ENCODE measurements at places on chromosomes 16 and 17.

DNA sequence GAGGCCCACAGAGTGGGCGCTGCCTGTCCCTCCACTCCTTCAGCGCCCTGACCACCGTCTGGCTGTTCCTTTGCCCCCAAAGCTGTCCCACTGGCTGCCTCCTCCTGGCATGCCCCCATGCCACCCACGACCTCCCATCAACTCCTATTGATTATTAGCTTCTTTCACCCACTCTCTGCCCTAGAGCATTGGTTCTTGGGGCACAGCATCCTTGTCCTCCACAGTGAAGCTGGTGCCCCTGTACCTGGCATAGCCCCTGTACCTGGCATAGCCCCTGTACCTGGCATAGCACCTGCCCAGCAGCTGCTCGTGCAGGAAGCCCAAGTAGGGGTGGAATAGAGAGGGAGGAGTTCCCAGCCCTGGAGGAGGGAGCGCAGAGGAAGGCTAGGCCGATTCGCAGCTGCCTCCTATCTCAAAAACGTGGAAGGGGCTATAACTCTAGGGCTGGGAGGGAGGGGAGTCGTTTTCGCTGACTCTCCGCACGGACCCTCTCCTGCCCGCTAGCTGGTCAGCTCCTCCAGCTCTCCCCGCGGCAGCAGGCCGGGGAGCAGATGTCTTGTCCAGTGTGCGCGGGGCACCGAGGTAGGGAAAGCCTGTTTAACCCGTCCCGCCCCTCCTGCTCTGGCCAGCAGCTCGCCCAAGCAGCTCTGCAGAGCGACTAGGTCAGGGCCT lies 5.7 kb upstream of the ACTG1 start:
- DNase-seq, result no peak

DNA sequence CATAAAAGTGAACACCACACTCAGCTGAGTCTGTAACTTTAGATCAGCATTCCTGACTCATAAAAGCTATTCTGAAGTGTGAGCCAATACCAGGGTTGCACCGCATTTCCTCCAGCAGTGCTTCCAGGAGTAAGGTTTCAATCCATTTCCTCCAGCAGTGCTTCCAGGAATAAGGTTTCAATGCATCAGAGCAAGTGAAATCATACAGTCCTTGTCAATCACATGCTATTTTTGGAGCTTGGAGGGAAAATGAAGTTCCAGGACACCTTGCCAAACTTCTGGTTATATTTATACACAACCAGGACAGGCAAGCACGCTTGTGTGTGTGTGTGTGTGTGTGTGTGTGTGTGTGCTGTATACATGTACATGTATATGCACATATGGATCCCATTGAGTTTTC lies 327.6 kb downstream of the GRIN2A start:
- DNase-seq, result no peak

DNA sequence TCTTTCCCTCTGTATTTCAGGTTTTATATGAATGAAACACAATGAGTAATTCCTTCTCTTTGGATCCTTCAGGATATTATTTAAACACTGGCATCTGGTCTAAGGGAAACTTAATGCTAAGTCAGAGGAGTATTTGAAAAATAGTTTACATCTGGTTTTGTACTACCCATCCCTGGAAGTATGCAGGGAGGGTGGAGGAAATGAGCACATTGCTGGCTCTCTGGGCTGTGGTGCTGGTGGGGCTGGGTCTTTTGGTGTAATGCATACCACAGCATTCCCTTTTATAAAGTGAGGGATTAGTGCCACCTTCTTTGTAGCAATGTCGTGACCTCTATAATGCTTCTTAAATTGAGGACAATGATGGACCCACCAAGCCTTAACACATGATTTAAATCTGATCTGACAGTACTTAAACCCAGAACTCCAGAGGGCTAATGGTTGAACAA lies 105.5 kb upstream of the AXIN2 start:
- no peak for DNase-seq

- DNase-seq, result no peak
Observed at GRCh38 chr17:320139-320538, 32.5 kb downstream of the RPH3AL start.

DNA sequence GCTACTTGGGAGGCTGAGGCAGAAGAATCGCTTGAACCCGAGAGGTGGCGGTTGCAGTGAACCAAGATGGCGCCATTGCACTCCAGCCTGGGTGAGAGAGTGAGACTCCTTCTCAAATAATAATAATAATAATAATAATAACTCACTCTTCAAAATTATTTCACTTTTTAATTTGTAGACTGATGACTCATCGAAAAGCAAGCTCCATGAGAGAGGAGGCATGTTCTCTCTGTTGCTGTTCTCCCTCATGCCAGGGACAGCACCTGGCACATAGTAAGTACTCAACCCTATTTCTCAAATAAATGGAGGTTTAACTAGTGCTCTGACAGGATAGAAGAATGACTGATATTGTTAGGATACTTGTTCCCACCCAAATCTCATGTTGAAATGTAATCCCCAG lies 265.3 kb downstream of the CEP112 start:
- no peak for DNase-seq

DNA sequence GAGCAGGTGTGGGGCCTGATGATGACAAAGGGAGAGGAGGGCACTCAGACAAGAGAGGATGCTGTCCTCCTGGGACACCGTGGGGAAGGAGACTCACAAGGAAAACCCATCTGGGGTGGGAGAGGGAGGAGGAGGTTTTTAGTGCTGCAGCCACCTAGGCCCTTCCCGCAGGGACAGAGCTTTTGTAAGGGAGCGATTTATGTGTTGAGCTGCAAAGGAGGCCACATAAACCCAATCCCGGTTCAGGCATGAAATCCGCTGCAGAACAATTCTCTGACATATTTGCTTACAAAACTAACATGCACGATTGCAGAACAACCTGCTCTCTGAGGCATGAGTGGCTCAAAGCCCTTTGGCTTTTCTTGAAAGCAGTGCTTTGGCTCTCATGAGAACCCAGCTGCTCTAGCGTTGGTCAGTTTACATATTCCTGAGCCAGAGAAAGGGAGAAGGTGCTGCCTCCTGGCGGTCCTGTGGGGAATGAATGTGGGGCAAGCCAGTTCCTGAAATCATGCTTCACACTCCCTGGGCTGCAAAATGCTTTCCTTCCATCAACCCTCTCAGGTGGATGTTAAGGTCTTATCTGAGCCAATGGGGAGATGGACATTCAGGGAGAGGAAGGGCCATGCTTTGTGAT lies 122.4 kb upstream of the NLRP1 start:
- peak; percentile 80 for DNase-seq

- DNase-seq, result no peak
Observed at GRCh38 chr16:11359370-11359769, 14.1 kb downstream of the RMI2 start.

GRCh38 chr17:28317099-28317965 lies 1.7 kb upstream of the TMEM97 start:
- DNase-seq, result no peak

GRCh38 chr17:17098551-17099179 lies 56.4 kb downstream of the MPRIP start:
- DNase-seq, result no peak

- no peak for DNase-seq
Observed at GRCh38 chr16:72997141-72997542, 50.8 kb downstream of the ZFHX3 start.

DNA sequence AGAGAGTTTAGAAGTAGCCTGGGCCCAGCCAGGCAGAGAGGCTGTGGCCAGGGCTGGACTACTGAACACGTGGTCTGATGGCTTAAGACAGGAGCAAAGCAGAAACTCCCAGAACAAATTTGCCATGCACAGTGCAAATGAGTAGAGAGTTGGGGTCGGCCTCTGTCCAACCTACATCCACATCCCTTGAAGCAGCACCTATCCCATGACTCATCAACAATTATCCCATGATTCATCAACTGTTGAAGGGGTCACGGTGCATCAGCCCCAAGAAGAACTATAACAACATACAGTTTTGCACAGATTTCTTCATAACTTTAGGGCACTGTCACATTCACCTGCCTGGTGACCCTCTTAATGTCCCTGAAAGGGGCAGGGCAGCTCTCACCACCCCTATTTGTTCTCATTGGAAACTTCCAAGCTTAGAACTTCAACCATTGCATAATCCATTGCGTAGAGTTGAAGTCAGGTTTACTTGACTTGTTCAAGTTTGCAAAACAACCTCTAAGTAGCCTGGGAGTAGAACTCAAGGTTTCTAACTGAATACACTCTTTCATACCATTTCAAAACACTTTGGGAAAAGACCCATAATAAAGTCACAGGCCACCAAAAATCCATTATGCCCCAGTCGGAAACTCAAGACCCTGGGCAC lies 235.2 kb upstream of the CDH5 start:
- no peak for DNase-seq

DNA sequence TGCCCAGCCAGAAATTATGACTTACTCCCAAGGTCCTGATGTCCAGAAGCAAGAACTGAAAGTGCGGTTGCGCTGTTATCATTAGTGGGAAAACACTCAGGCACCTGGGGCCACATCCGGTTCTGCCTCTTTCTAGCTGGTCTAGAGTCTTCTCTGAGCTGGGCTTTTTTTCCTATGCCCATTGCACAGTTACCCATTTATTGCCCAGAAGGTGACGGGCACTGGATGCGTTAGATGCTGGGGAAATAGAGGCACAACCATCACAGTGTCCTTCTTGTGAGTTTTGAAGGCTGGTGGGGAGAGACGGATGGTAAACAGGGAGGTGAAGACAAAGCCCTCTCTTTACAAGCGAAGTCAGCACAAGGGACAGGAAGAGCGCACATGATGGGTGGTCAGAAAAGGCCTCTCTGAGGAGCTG lies 37.7 kb downstream of the PLCG2 start:
- DNase-seq, result no peak

- DNase-seq, result peak; percentile 96
Observed at GRCh38 chr17:72661116-72661944, 431.2 kb downstream of the SLC39A11 start.

DNA sequence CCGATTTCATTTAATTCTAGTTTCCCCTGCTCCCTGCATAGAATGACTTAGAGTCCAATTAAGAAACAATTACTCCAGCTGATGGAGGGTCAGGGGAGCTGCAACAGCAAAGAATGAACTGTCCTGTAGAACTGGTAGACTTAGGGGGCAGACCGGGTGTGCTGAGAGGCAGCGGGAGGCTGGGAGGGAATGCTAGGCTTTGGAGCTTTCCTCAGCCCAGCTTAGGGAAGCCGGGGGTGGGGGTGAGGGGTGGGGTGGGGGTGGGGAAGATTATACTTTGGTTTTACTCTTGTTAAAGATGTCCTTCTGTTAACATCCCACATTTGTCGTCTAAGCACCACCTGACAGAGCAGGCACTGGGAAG lies 458.6 kb upstream of the ASIC2 start:
- peak; percentile 11 for DNase-seq

GRCh38 chr16:67198238-67198734 lies 645 bp upstream of the ELMO3 start:
- peak; percentile 68 for DNase-seq

DNA sequence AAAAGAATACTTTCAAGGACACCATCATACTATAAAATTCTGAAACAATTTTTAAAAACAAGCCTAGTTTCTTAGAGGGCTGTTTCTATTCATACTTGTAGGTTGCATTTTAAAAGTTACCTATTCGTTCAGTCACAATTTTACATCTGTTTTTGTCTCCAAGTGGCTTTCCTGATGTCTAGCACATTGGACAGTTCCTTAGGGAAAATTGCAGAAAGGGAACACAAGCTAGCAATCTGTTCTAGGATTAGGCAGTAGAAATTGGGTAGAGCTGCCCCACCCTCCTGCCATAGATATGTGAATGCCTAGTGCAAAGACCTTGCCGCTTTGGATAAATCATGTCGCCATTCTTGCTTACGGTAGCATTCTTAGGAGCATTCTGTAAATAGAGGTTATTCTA lies 358.9 kb downstream of the RBFOX1 start:
- DNase-seq, result no peak

DNA sequence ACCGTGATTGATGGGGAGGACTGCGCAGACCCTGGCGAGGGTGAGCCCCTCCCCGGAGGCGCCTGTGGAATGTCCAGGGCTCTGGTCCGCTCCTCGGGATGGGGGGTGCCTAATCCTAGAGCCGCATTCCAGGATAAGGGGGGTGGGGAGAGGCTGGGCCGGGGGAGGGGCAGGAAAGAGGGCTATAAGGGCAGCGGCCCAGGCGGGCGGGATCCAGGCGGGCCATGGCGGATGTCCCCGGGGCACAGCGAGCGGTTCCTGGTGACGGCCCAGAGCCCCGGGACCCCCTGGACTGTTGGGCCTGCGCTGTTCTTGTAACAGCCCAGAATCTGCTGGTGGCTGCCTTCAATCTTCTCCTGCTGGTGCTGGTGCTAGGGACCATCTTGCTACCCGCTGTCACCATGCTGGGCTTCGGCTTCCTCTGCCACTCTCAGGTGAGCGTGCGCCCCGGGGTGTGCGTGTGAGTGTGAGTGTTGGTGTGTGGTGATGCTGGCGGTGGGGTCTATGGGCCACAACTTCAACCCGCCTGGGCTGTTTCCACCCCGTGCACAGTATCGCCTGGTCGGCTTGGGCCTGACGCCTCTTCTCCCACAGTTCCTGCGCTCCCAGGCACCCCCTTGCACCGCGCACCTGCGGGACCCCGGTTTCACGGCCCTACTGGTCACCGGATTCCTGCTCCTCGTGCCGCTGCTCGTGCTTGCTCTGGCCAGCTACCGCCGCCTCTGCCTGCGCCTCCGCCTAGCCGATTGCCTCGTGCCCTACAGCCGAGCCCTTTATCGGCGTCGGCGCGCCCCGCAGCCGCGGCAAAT lies at the start of gene TMEM88:
TSS of gene TMEM88 (plus strand) at position 216 of the 809 bp plus-strand sequence. CDS start at position 225, 9 bp downstream.
- no peak for DNase-seq
